Progenitor cell of endocrine pancreas (in vitro differentiated cells): ENCODE measurements at places on chromosomes 5 and 9. TPM values are rescaled to one million over a fixed set of nuclear protein-coding genes. Genes with fewer than 3 reads are reported as not detected.

DNA sequence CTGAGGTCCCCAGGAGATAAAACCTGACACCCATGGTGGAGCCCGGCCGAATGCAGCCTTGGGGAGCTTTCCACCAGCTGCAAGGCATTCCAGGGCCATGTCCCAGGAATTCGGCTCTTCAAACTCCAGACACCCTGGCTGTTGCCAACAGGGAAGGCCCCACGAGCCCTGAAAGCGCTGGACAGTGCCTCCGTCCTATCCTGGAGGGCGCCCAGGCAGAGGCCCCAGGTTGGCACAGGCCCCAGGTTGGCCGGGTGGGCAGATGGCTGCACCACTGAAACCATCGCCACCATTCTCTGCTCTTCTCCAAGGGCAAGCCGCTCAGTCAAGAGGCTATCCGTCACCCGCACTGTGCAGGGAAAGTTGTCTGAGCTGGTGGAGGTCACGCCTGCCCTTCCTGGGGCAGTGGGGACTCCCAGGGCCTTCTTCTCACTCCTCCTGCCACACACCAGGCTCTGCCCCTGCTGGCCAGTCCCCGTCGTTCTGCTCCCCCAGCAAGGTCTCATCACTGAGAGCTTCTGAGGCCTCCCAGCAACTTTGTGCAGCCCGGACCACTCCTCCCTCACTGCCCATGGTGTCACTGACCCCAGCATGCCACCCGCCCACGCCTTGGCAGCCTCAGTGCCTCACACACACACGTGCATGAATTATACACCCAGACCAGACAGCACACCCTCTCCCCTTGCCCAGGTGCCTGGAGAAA, 21.2 kb downstream of the SLC6A3 start:
- no peak for DNase-seq
- H3K4me3 ChIP-seq, result no peak overlapping the region
- peaks cover 3% of the 10 kb centered on the region for H3K36me3 ChIP-seq
- no peaks in the 10 kb centered on the region for H3K4me1 ChIP-seq
- no peak overlapping the region for H3K27ac ChIP-seq

DNA sequence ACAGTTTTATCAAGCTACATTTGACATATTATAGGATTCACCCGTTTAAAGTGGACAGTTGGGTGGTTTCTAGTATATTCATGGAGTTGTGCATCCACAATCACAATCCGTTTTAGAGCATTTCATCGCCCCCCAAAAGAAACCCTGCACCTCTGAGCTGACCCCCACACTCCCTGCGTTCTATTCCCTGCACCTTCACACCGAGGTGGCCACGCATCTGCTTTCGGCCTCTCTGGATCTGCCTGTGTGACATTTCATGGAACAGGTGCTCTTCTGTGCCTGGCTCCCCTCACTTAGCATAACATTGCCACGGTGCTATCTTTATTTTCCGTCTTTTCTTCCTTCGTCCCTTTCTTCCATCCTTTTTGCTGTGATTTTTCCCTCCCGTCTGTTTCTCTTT, 32.7 kb downstream of the HRH2 start:
- no peaks in the 10 kb centered on the region for H3K4me1 ChIP-seq
- peaks cover 30% of the 10 kb centered on the region for H3K27me3 ChIP-seq
- no peaks in the 10 kb centered on the region for H3K36me3 ChIP-seq
- no peak overlapping the region for H3K4me3 ChIP-seq
- no peak overlapping the region for H3K27ac ChIP-seq

GRCh38 chr5:8458038-8458383, 589.1 kb downstream of the MTRR start:
- no peak overlapping the region for H3K4me3 ChIP-seq
- peaks cover 2% of the 10 kb centered on the region for H3K36me3 ChIP-seq
- peaks cover 7% of the 10 kb centered on the region for H3K4me1 ChIP-seq
- no peak for DNase-seq
- no peaks in the 10 kb centered on the region for H3K27me3 ChIP-seq
- no peak overlapping the region for H3K27ac ChIP-seq

GRCh38 chr9:98894171-98894570, 49.5 kb upstream of the COL15A1 start:
- H3K4me3 ChIP-seq, result no peak overlapping the region
- no peak overlapping the region for H3K27ac ChIP-seq
- no peaks in the 10 kb centered on the region for H3K4me1 ChIP-seq

DNA sequence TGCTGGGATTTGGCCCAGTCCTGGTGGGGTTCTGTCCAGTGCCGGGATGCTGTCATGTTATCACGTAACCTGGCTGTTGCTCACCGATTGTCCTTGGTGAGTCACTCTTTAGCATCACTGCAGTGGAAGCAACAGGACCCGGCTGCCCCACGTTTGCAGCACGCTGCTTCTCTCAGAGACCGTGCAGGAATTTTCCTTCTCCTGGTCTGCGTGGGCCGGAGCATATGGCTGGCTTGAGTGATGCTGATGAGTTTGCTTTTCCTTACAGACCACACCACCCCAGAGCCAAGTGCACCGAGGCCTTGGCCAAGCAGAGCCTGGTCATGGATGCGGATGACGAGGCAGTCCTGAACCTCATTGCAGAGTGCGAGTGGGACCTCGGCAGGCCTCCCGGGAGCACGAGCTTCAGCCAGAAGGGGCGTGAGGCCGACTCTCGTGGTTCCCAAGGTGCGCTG, 21.4 kb downstream of the CEP72 start:
- peaks cover 17% of the 10 kb centered on the region for H3K36me3 ChIP-seq
- H3K27me3 ChIP-seq, result no peaks in the 10 kb centered on the region
- H3K4me1 ChIP-seq, result peaks cover 2% of the 10 kb centered on the region
- no peak overlapping the region for H3K4me3 ChIP-seq
- DNase-seq, result no peak

- H3K36me3 ChIP-seq, result no peaks in the 10 kb centered on the region
- H3K4me1 ChIP-seq, result peaks cover 8% of the 10 kb centered on the region
- peaks cover 28% of the 10 kb centered on the region for H3K27me3 ChIP-seq
- no peak for DNase-seq
- H3K27ac ChIP-seq, result no peak overlapping the region
Measured at GRCh38 chr9:98317134-98317857, 61.8 kb upstream of the TBC1D2 start.

DNA sequence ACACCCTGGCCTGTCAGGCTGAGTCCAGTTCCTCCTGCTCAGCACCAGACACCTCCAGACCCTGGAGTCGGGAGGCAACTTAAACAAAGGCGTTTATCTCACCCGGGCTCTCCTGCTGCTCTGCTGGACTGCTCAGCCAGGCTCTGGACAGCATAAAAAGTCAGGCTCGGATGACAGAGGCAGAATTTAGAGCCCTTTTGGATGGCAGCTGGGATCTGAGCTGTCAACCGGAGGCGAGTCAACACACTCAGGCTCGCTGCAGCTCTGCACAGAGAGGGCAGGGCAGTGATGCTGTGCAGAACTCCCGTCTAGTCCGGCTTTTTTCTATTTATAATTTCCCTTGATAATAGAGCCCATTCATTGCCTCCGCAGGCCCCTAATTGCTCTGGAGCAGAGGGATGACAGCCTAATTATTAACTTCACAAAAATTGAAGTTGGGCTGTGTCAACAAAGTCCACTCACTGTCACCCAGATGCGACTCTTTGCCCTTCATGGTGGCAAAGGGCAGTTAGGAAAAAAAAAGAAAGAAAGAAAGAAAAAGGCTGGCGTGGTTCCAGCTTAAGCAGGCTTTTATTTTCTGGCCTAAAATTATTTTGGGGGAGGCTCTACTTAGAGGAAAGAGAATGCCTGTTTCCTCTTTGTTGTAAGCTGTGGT, 37.6 kb downstream of the STC2 start:
- peaks cover 16% of the 10 kb centered on the region for H3K4me1 ChIP-seq
- no peaks in the 10 kb centered on the region for H3K36me3 ChIP-seq
- no peak for DNase-seq
- H3K4me3 ChIP-seq, result no peak overlapping the region
- no peak overlapping the region for H3K27ac ChIP-seq
- peaks cover 60% of the 10 kb centered on the region for H3K27me3 ChIP-seq

DNA sequence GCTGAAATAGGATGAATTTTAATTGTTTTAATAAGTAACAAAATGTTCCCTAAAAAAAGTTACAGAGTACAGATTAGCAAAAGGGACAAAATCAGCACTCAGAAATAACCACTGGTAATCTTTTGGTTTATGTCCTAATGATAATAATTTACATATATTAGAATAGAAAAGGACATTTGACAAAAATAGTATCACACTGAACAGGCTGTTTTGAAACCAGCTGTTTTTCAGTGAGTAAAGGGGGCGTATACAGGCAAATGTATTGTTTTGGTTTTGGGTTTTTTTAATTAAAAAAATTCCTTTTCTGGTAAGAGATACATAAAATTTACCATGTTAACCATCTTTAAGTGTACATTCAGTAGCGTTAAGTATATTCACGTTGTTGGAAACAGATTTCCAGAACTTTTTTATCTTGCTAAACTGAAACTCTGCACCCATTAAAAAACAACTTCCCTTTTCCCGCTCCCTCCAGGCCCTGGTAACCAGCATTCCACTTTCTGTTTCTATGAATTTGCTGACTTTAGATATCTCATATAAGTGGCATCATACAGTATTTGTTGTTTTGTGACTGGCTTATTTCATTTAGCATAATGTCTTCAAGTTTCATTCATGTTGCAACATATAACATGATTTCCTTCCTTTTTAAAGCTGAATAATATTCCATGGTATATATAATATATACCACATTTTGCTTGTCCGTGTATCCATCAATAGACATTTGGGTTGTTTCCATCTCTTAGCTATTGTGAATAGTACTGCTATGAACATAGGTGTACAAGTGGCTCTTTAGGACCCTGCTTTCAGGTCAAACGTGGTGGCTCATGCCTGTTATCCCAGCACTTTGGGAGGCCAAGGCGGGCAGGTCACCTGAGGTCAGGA, 20.6 kb upstream of the LARP1 start:
- no peak overlapping the region for H3K4me3 ChIP-seq
- DNase-seq, result no peak
- H3K27ac ChIP-seq, result no peak overlapping the region
- H3K36me3 ChIP-seq, result peaks cover 2% of the 10 kb centered on the region
- no peaks in the 10 kb centered on the region for H3K27me3 ChIP-seq

The PCDHGC5 gene
- total RNA-seq, result 1.2 and 1.3 TPM in 2 replicates

The RCL1 gene
- 18.2 and 18.7 TPM in 2 replicates for total RNA-seq

The HARS2 gene
- total RNA-seq, result 44.7 and 47.5 TPM in 2 replicates

The ADAMTS19 gene
- 32.6 and 33.7 TPM in 2 replicates for total RNA-seq

The SPATA31E1 gene
- not detected in 2 replicates for total RNA-seq
